ENCODE measurements at places on chromosomes 1 and 21.

GRCh38 chr1:199784138-199784895 lies 243.2 kb upstream of the NR5A2 start:
- DNase-seq = no peak

GRCh38 chr1:234206651-234207284 lies 166.5 kb upstream of the COA6 start:
- DNase-seq = no peak

DNA sequence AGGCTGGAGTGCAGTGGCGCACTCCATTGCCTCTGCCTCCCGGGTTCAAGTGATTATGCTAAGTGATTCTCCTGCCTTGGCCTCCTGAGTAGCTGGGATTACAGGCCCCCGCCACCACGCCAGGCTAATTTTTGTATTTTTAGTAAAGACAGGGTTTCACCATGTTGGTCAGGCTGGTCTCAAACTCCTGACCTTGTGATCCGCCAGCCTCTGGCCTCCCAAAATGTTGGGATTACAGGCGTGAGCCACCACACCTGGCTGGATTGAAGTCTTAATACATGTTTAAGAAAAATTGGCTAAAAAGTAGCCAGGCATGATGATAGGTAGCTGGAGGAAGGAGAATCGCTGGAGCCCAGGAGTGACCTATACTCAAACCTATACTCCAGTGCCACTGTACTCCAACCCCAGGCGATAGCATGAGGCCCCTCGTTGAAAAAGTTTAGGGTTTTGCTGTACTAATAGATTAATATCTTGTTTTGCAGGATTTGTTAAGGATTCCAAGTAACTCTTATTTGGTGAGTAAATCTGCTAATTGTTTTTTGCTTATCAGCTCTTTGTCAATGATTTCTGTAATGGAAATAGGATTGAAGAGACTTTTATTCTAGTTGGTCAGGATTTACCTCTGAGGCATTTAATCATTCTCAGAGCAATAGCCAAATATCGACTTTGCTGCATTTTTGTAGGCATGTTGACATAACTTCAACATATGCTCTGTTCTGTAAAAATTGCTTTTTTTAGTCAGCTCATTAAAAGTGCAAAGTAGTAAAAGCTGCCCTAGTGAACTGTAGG lies 2.0 kb downstream of the RCC1 start:
- DNase-seq = no peak

- DNase-seq = no peak
Observed at GRCh38 chr21:36454706-36455105, 25.2 kb downstream of the CLDN14 start.

GRCh38 chr1:214712737-214713136 lies 109.7 kb downstream of the CENPF start:
- no peak for DNase-seq

DNA sequence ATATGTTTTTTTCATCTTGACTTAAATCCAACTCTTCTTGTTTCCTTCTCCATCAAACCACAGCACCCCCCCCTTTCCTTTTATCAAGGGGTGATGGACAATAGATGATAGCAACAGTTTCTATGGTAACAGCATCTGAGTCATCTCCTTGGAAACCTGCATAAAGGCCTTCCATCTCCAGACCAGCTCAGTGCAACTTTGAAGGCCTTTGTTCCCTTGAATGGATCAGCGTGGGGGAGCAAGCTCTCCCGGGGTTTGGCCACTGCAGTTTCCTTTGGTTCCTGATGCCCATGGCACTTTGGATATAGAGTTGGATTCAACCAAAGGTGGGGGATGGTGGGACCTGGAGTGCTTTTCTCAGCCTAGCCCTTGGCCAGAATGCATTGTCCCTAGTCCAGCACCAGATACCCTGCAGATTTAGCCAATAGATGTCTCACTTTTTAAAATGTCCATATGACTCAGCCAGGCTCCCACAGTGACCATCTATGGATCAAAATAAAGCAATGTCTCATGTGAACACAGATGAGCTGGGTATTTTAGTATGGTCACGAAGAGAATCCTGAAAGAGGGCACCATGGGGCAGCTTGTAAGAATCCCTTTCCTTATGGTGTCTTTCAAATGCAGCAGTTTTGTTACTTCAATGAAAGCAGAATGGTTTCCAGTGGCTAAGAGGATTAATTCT lies 127.7 kb downstream of the SPATA46 start:
- no peak for DNase-seq

GRCh38 chr1:2826316-2826715 lies 24.8 kb upstream of the TTC34 start:
- DNase-seq = no peak
